ENCODE measurements at places on chromosomes 7 and 10.

DNA sequence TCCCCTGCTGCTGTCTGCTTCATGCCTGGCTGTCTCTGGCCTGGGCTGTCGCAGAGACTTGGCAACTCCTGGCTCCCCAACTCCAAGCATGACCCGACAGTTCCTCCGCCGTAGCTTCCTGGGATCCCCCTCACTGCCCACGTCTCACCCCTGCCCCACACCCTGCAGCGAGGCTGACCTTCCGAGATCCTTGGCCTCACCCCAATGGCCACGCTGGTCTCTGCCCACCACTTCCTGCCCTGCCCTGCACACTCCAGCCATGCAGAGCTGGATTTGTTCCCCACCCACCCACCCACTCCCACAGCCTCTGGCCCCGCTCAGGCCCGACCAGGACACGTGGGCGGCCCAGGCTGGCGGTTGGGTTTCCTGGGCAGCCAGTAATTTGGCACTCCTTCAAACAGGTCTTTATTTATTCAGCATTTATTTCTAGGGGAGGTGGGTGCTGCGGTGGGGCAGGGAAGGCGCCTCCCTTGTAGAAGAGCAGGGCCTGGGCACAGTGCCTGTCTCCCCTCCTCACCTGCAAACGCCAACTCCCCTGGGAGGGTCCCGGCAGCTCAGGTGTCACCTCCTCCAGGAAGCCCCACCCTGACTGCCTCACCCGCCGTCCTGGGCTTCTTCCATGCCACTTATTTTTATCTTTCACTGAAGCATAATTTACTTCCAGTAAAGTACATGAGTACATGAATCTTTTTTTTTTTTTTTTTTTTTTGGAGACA lies 25.5 kb downstream of the GTF2IRD1 start:
- DNase-seq = no peak

DNA sequence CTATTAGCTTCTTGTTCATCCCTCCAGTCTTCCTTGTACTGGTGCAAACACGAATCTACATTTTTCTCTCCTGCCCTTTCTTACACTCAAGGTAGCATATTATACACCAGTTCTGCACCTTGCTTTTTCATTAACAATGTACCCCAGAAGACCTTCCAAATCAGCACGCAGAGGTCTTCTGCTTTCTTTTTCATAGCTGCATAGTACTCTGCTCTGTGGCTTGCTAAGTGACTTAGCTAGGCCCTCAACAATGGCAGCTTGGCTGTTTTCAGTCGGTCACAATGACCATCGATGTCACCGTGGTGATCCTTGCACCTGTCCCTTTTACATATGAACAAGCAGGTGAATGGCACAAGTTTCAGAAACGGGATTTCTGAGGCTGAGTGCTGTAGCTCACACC lies 5.1 kb upstream of the MAFK start:
- no peak for DNase-seq

GRCh38 chr10:132251928-132252327 lies 55.8 kb downstream of the STK32C start:
- DNase-seq = no peak

GRCh38 chr7:40682696-40683095 lies 547.9 kb downstream of the SUGCT start:
- DNase-seq = no peak

- DNase-seq = no peak
These were observed 41.9 kb upstream of the NXPH1 start for GRCh38 chr7:8391353-8392062.

DNA sequence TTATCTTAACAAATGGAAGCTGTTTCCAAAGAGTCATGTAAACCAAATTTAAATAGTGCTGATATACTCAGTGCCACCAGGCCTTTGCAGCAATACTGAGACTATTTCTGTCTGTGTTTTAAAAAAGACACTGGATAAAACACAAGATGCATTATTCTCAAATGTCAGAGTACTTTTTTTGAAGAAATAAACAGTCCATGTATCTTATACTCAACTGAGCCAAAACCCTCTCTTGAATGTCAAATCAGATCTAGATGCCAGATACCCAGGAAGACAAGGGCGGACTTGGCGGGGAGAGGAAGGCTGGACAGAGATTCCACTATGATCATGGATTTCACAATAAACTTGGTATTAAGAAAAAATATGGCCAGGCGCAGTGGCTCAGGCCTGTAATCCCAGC lies 127.6 kb downstream of the COBL start:
- no peak for DNase-seq

DNA sequence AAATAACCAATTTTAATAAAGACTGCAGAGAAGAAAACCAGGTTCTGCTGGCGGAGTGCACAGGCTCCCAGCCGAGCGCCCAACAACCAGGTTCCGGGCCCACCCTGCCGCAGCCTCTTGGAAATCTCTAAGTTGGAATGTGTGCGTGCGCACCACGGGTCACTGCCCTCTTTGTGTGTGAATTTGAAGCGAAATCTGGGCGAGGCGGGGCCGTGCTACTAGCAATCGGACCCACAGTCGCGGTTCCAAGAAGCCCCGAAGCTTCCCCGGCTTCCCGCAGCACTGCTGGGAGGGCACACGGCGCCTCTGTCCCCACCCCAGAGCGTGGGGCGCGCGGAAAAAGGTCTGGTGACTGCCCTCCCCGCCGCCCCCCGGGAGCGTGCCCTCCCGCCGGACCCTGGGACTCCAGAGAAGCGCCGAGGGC lies 666 bp upstream of the MAP3K8 start:
- DNase-seq = peak; percentile 29

DNA sequence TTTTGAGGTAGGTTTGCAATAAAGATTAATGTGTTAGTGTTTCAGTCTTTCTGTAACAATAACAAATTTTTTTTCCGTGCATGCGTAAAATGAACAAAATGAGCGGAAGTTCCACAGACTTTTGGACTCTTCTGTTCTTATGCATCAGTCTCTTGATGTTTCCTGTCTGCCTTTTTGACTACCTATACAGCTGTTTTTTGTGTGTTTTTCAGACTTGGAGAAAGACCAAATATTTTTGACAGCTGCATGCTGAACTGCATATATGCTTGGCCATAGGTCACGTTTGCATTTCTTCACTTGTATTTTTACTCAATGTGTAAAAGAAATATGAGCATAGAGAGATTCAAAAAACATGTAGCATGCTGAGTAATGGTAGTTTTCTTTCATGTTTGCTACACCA lies 119.3 kb downstream of the BBS9 start:
- DNase-seq = no peak

Measured in amniotic stem cell (primary cell).